Pancreas (tissue), 10 donors: ENCODE measurements at places on chromosomes 5 and 9. TPM values are rescaled to one million over a fixed set of nuclear protein-coding genes. Genes with fewer than 3 reads are reported as not detected.

PCDHB13 gene
- total RNA-seq, result 3.3 TPM

CDX1 gene
- 0.13 TPM for total RNA-seq

GRCh38 chr5:172801179-172801671 is 30.2 kb upstream of the DUSP1 start:
- no peak overlapping the region for H3K27ac ChIP-seq
- no peaks in the 10 kb centered on the region for H3K36me3 ChIP-seq
- peaks cover 3% of the 10 kb centered on the region for H3K4me1 ChIP-seq
- H3K27me3 ChIP-seq, result no peaks in the 10 kb centered on the region

DNA sequence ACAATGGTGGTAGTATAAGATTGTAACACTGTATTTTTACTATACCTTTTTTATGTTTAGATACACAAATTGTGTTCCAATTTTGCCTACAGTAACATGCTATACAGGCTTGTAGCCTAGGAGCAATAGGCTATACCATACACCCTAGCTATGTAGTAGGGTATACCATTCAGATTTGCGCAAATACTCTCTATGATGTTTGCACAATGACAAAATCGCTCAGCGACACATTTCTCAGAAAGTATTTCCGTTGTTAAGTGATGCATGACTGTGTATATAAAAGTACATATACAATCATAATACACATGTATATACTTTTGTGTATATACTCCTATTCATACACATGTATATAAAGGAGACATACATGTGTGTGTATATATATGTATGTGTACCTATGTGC is 34.8 kb downstream of the ENC1 start:
- H3K36me3 ChIP-seq, result no peaks in the 10 kb centered on the region
- no peak overlapping the region for H3K4me3 ChIP-seq
- H3K27ac ChIP-seq, result no peak overlapping the region

- no peak overlapping the region for H3K4me3 ChIP-seq
- no peaks in the 10 kb centered on the region for H3K36me3 ChIP-seq
- DNase-seq, result no peak
- H3K27ac ChIP-seq, result no peak overlapping the region
These were observed 93.0 kb downstream of the MAMDC2 start for GRCh38 chr9:70136632-70137031.
